Kasumi-1 (cell line): ENCODE measurements at places on chromosomes 2 and 18.

GRCh38 chr2:102473020-102473419 is at the start of gene SLC9A4:
Gene SLC9A4, plus strand, starts transcription at chr2:102473226. Its CDS starts 534 bp downstream, at chr2:102473760.
- DNase-seq: peak; percentile 50

DNA sequence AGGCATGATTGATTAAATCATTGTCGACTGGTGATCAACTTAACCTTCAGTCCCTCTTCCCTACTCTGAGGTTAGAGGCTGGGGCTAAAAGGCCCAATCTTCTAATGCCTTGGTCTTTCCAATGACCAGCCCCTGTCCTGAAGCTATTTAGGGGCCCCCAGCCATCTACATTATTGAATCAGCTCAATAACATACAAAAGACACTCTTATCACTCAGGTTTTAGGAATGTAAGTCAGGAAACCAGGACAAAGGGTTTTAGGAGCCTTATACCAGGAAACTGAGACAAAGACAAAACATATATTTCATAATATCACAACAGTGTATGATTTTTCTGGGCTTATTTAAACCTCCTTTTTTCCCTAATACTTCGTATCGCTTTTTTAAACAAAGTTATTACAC is 198.6 kb downstream of the RNF152 start:
- no peak for DNase-seq

DNA sequence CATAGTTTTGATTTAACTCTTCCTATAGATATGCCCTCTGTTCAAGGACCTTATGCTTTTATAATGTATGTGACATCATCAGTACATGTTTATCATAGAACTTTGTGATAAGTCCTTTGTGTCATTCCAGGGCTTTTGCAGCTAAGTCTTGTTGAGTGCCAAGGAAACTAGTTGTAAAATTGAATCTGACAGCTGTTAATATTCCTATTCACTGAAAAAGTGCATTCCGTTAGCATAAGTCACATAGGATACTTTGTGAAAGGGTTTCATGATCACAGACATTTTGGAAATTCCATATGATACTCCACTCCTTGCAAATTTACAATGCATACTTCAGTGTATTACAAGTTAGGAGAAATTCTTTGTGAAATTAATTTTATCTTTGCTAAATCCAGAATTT is 503.4 kb downstream of the CCDC85A start:
- DNase-seq: no peak

DNA sequence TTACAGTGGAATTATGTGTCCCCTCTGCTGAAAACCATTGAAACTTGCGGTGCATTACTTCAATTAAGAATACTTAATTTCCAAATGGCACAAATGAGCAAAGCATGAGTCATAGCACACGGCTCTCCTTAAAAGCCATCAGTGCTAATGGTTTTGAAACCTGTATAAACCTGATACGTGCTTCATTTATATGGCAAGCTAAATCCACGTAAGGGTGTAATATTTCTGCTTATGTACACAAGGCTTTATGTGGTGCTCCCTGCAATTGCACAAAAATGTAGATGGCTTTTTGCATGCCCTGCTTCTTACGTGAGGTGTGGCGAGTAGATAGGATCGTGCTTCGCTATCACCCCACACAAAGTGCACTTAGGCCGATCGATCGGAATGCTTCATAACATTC is 840.9 kb downstream of the GALR1 start:
- DNase-seq: no peak

DNA sequence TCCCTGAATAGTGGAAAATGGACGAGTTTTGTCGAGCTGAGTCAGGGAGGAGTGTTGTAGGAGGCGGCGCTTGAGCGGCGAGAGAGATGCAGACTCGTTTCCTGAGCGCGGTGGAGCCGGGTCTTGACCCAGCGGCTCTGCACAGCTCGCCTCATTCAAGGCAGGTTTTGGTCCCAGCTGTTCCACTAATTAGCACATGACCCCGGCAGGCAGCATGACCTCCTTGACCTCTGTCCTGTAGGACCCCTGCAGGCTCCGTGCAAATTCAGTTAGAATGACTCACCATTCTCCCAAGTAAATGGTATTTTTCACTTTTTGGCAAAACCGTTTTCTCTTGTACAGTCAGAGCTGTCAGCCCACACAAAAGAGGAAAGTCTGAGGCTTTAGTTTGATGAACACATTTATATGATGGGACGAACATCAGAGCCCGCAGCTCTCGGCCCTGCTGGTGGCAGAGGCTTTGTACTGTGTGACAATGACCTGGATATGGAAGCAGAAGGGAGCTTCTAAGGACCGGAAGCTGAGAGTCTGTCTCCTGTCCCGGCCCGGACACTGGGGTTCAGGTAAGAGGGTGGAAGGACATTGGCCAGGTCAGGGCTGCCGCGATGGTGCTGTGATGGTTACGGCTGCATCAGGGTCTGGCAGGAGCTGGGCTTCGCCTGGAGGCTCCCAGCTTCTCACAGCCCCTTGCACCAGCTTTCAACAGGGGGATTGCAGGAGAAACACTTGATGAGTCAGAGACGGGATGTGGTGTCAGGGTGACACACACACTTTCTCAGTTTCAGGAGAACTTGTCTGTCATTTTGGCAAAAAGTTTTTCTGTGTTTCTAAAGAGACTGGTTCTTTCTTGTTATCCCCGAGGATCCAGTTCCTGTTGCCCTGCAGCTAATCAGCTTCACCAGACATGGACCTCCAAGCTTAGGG is 29.9 kb upstream of the ALKAL2 start:
- DNase-seq: no peak
